ENCODE measurements at places on chromosomes 7 and 10.

- DNase-seq, result no peak
Observed at GRCh38 chr7:127486654-127487053, 94.1 kb upstream of the ZNF800 start.

- DNase-seq, result no peak
Observed at GRCh38 chr10:11783558-11783865, 39.6 kb upstream of the PROSER2 start.

DNA sequence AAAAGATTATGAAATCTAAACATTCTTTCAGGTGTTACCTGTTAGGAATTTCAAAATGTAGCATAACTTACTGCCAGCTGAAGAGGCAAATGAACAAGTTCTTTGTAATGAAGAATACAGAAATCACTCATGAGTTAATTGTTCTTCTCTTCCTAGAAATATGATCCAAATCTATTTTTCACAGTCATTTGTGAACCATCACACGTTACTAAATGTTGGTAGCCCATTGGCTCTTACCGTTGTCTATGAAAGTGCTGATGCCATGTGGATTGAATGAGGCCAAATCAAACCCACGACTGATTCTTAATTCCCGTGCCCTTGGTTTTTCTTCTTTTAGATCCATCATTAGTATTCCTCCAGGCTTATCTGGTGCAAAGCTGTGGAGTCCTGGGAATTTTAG lies 15.9 kb upstream of the PON3 start:
- DNase-seq, result no peak

DNA sequence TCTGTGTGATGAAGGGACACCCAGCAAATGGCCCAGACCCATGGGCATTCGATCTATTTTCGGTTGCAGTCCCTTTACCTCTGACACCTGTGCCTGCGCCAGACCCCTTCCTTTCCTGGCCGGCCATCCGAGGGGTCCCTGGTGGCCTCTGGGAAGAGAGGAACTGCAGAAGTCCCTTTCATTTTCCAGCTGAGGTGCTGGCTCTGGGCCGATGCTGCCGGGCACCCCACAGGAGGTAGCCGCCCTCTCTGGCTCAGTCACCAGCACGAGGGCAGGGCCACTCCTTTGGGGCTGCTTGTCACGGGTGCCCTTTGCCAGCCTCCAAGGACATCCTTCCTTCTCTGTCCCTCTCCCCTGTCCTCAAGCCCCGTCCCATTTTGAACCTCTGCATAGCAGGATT lies 4.2 kb upstream of the ELN start:
- DNase-seq, result no peak

- no peak for DNase-seq
Observed at GRCh38 chr10:120475844-120476791, 19.1 kb downstream of the PLPP4 start.

GRCh38 chr7:155701972-155702544 lies 57.6 kb downstream of the RBM33 start:
- no peak for DNase-seq

DNA sequence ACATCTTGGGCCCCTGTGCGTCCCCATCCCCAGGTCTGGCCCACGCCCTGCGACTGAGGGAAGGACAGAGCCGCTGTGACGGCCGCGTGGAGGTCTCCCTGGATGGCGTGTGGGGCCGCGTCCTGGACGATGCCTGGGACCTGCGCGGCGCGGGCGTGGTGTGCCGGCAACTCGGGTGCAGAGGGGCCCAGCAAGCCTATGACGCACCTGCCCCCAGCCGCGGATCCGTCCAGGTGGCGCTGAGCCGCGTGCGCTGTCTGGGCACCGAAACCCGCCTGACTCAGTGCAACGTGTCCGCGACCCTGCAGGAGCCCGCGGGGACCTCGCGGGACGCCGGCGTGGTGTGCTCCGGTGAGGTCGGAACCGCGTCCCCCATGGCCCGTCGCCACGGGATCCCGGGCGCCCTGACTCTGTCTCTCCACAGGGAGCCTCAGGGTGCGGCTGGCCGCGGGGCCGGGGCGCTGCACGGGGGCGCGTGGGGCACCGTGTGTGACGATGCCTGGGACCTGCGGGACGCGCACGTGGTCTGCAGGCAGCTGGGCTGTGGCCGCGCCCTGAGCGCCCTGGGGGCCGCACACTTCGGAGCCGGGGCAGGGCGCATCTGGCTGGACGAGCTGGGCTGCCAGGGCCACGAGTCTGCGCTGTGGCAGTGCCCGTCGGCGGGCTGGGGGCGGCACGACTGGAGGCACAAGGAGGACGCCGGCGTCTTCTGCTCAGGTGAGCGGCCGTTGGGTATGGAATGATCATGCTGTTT lies 5.9 kb downstream of the SCART1 start:
- no peak for DNase-seq

DNA sequence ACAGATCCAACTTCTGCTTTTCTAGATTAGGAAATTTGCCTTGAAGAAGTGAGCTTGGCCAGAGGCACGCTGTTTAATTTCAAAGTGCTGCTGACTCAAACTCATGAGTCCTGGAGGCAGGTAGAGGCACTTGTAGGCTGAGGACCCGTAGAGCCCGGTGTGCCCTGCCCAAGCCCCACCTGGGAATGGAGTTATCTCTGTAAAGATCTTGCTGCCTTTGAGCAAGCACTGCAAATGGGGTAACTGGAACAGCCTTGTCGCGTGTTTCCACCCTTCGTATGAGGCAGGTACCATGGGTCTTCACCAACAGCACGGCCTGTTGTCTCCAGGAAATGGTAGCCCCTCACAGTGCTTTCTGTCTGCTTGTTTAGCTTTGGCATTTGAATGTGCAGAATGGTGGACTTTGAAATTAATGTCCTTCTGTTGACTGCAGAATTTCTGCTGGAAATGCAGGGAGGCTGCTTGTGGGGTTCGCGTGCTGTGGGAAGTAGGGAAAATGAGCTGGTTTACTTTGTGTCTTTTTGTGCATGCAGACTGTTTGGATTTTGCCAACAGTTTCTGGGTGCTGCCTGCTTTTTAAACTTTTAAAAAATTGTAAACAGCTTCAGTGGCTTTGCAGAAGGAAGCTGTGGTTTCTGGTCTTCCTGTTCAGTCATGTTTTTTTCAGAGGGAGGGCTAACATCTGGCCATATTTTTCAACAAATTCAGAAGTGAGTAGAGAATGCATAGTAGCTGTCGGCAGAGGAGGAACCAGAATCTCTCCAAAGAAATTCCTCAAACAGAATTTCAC lies 27.2 kb downstream of the CCM2 start:
- no peak for DNase-seq

DNA sequence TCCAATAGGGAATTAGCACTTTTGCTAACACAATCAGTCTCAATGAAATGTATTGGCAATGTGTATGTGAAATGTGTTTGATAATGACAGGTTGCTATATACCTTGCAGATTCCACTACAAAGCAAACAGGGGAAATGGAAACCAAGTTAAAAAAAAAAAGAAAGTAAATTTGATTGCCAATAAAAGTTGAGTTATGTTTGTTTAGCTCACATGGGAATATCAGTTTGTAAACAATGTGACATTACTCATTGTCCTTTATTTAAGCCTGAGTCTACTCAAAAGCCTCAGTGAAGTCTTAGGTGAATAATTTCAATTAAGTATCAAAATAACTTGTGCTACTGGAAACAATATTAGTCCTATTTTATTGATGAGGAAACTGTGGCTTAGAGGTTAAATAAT lies 285.2 kb downstream of the CACNA2D1 start:
- DNase-seq, result no peak

GRCh38 chr10:49207113-49207512 lies 18.9 kb upstream of the TMEM273 start:
- DNase-seq, result no peak

DNA sequence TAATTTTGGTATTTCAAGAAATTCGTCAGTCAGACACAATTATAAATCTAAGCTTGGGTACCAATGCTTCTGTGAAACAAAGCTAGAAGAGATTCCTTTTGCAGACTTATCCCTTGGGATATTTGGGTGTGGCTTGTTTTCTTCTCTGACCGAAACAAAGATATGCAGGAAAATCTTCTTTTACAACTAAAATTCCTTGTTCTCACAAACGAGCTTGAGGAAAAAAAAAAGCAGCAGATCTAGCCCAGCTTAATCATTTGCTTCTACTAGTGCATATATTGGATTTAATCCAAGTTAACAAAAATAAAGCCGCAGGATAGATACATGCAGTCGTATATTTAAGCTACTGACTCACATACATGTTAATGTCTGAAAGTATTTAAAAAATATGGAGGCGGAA lies 104.2 kb downstream of the PRTFDC1 start:
- DNase-seq, result no peak

GRCh38 chr7:47405921-47406800 lies 175.8 kb downstream of the TNS3 start:
- DNase-seq, result peak; percentile 74

DNA sequence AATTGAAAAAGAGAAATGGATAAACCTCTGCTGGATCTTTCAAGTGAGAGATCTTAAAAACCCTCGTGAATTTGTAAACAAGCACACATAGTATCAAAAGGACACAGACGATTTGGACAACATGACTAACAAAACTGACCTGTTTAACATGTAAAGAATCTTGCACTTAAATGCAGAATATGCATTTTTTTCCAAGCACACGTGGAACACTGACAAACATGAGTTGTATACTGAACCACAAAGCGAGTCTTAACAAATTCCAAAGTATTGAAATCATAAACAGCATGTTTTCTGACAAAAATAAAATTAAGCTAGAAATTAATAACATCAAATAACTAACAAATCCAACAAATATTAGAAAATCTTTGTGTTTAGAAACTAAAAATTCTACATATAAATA lies 65.0 kb upstream of the ZNF746 start:
- no peak for DNase-seq

GRCh38 chr10:48797830-48798229 lies 113.2 kb downstream of the WDFY4 start:
- DNase-seq, result no peak

GRCh38 chr7:23242321-23242720 lies 4.3 kb upstream of the GPNMB start:
- DNase-seq, result no peak

GRCh38 chr7:96273716-96274115 lies 48.2 kb downstream of the SLC25A13 start:
- DNase-seq, result peak; percentile 11

- DNase-seq, result no peak
Observed at GRCh38 chr10:71080381-71081228, 131.8 kb upstream of the UNC5B start.

DNA sequence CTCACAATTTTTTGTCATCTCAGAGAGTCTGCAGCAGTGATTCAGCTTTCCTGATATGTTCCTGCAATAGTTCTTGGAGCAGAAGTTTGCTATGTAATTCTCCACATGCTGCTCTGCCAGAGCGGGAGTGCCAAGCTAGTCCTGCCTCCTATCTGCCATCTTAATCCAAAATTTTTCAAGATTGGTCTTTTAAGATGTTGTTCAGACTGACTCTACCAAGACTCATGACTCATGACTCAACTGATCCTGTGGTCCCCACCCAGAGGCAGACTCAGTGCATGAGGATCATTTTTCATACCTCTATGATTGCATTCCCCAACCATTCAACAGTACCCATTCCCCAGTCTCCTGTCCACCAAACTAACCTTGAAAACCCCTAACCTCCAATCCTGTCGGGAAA lies 470.8 kb downstream of the INHBA start:
- no peak for DNase-seq

- DNase-seq, result no peak
Observed at GRCh38 chr10:15121707-15122106, 24.6 kb downstream of the RPP38 start.

GRCh38 chr10:35781643-35782035 lies 139.5 kb upstream of the FZD8 start:
- DNase-seq, result no peak

Data from muscle of back (tissue), 13 donors.